ENCODE measurements at places on chromosomes 6 and 20.

GRCh38 chr6:108736832-108737231, 111.4 kb upstream of the ARMC2 start:
- no peak for DNase-seq

DNA sequence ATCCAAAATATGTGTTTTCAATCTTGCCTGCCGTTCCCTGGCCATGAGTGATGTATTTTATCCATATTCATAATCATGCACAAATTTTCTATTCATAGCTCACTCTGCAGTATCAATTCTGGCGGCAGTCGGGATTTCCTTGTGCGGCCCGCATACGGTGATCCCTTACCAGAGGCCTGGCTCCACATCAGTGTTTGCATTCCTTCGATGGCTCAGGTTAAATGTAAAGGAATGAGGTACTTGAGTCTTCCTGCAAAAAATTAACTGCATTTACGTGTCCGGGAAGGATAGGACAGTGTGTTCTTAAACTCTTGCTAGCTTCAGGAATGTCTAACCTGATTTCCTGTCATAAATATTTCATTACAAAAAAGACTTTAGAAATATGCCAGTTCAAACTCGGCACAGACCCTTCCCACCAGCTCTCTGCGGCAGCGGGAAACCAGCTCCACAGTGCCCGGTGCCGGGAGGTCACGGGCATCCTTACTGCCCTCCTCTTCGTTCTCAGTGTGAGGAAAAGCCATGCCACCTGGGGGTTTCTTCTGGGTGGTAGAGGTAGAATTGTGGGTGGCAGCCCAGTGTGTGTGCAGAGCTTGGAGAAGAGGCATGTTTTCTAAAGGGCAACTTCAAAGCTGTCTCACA, 154.5 kb downstream of the MOXD1 start:
- no peak for DNase-seq

DNA sequence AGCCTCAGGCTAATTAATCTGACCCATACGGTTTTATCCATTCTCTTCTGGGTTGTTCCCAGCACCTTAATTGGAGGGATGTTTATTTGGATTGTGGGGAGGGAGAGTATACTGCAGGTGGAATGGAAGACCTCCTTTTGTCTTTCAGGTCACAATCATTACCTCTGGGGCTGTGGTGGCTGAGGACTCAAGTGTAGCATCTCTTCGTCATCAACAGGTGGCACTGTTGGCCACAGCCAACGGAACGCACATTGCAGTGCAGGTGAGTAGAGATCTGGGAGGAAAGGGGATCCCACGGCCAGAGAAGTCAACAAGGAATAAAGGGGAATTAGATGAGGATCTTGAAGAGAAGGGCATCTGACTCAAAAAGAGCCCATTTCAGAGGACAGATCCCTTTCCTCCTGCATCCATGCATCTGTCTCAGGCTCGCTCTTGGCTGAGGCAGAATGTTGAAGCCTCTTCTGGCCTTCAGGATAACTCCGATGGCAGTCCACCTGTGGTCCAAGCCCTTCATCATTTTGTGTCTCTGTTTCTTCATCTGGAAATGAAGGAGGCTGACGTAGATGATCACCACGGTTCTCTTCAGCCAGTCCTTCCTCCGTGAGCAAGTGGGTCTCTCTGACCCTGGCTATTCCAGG, 3.2 kb upstream of the DEF6 start:
- DNase-seq = peak; percentile 80

GRCh38 chr20:35539756-35540212, 2.1 kb upstream of the ERGIC3 start:
- peak; percentile 69 for DNase-seq

DNA sequence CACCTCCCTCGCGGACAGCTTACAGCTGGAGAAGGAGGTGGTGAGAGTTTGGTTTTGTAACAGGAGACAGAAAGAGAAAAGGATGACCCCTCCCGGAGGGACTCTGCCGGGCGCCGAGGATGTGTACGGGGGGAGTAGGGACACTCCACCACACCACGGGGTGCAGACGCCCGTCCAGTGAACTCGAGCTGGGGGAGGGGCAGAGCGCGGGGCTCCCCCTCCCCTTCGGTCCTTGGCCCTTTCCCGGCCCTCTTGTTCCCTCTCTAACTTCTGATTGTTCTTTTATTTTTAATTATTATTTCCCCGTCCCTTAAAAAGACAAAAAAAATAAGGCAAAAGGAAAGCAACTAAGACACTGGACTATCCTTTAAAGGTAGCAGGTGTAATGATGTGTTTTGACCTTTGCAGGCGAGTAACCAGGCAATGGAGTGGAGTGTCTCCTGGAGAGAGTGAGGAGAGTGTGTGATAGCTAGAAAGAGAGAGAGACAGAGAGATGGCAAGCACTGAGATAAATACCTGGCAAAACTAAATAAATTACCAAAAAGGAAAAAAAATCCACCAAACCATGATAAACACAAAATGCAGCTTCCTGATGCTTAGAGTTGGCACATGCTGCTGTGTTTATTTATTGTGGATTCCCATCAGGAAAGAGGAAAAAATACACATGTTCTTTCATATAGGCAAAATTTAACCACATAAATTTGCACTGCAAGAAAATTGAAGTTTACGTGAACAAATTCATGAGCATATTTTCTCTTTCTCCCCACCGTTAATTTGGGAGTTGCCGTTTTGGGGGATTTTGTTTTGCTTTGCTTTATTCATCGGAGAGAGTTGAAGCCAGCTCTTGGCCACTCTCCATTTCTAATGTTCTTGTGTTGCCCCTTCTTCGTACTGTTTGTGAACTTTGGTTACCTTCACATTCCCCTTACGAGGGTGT, 1.9 kb downstream of the POU3F2 start:
- DNase-seq = peak; percentile 22

DNA sequence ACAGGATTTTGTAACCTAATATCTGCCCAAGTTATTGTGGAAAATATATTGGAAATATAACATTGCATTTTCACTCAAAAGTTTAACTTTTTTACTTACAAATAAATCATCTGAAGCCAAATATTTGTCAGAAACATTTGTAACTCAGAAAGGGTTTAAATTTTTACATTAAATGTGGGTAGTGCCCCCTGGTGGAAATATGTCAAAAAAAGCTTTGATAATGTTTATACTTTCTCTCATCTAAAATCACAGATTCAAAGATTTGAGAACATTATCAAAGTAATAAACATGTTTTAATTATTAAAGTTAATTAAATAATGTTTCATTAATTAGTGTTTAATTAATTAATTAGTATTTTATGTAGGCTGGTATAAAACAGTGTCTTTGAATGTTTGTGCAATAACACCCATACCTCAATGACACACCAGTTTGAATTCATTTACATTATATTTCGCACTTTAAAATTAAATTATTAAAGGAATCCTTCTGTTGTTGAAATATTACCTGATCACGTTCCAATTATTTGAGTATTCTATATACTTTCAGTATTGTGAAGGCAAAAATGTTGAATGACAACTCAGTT, 320.1 kb upstream of the FKBP1C start:
- DNase-seq = no peak

DNA sequence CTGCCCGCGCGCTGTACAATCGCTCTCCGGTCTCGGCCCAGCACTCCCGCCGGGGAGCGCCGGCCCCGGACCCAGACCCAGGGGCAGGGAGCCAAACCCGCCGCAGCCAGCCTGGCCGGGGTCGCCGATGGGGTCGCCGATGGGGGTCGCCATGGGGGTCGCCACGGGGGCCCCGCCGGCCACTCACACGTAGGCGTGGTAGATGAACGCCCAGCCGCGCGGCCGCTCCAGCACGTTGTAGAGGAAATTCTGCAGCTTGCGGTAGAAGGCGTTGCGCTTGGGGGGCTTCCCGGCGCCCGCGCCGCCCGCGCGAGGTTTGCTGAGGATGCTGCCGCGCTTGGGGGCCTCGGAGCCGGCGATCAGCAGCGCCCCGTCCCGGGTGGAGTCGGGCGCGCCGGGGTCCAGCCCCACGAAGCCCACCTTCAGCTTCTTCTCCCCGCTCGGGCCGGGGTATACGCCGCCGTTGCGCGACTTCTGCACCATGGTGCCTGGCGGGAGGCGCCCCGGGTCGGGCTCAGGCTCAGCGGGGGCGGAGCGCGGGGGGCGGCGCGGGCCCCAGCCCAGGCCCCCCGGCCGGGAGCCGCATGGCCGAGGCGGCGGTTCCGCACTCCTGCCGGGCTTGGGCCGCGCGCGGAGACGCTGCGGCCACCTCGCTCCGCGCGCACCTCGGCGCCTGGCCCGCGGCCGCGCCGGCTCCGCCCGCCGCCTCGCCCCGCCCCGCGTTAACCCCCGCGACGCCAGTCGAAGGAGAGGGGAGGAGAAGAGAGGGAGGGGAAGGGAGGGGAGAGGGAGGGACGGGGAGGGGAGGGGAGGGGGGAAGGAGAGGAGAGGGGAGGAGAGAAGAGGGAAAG, at the start of gene KCNQ2:
Gene KCNQ2, minus strand, starts transcription at position 675 of the 851 bp plus-strand sequence. Its CDS starts 192 bp downstream, at position 483.
- DNase-seq = no peak

DNA sequence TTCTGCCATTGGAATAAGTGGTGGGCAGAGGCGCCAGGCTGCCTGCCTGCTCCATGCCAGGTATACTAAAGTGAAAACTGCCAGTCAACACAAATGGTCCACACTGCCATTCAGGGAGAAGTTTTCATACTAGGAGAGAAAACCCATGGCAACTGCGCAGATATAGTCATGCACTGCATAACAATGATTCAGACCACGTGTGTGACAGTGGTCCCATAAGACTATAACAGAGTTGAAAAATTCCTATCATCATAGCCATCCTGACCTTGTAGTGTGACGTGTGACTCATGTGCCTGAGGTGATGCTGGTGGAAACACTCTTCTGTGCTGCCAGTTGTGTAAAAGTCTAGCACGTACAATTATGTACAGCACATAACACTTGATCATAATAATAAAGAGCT, 25.1 kb downstream of the ZC3H12D start:
- no peak for DNase-seq

GRCh38 chr6:152068622-152069261, 261.3 kb downstream of the ESR1 start:
- DNase-seq = no peak

GRCh38 chr6:14386668-14387067, 269.1 kb downstream of the CD83 start:
- no peak for DNase-seq

- no peak for DNase-seq
These were observed 2.2 kb downstream of the TAF4 start for GRCh38 chr20:62063315-62063980.
